ENCODE measurements at places on chromosomes 1 and 21.

- no peak for DNase-seq
Measured at GRCh38 chr1:87064986-87065385, 150.6 kb downstream of the HS2ST1 start.

- no peak for DNase-seq
Measured at GRCh38 chr1:201252944-201253371, 30.3 kb upstream of the PKP1 start.

GRCh38 chr1:11944358-11944931 lies 9.9 kb downstream of the PLOD1 start:
- DNase-seq: no peak

DNA sequence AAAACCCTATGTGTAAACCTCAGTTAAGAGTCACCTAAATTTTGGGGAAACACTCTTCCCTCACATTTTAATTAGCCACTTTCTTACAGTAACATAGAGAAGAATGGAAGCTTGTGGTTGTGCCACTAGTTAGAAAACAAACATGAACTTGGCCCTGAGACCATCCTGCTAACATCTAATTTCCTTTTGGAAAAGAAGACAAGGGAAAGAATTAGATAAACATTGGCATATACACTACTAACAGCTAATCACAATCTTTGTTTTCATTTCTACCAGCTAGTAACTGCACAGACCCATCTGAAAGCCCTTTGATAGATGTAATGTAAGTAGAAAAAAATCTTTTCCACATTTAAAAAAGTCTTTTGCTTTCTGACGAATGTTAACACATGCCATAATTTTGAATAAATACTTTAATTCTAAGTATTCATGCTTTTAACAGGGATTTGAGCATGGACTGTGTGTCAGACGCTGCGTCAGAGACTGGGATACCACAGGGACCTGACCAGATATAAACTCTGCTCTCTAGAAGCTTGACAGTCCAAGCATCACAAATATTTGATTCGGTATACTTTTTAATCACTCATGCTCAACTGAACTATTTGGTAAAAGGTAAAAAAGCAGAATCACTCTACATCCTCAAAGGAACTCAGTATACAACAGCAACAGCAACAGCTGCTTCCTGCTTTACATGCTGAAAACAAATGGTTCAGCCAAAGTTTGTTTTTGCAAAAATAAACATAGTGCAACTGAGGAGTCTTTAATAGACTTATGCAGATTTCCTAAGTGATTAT lies 30.2 kb downstream of the DPH5 start:
- DNase-seq: no peak

Measured in naive thymus-derived CD8-positive, alpha-beta T cell (primary cell).